ENCODE measurements at places on chromosomes 13 and 19. TPM values are rescaled to one million over a fixed set of nuclear protein-coding genes. Genes with fewer than 3 reads are reported as not detected.

Gene ASPDH
- not detected for total RNA-seq

Gene SLC25A41
- total RNA-seq: 0.33 TPM

Gene PLD3
- total RNA-seq: 270 TPM

Gene CEACAM7
- total RNA-seq: not detected

Gene OR7A5
- total RNA-seq: not detected

Gene FXYD1
- not detected for total RNA-seq

Gene FFAR2
- total RNA-seq: not detected

Gene PLA2G4C
- 56.3 TPM for total RNA-seq

All from vein endothelial cell (primary cell).